ENCODE measurements at places on chromosomes 2 and 18. TPM values are rescaled to one million over a fixed set of nuclear protein-coding genes. Genes with fewer than 3 reads are reported as not detected.
A peak's percentile ranks its signal among the peaks of the same experiment; 100 is the strongest.

Gene IL36G
- 0.20 TPM for total RNA-seq

Gene CHRNA1
- 2.5 TPM for total RNA-seq

DNA sequence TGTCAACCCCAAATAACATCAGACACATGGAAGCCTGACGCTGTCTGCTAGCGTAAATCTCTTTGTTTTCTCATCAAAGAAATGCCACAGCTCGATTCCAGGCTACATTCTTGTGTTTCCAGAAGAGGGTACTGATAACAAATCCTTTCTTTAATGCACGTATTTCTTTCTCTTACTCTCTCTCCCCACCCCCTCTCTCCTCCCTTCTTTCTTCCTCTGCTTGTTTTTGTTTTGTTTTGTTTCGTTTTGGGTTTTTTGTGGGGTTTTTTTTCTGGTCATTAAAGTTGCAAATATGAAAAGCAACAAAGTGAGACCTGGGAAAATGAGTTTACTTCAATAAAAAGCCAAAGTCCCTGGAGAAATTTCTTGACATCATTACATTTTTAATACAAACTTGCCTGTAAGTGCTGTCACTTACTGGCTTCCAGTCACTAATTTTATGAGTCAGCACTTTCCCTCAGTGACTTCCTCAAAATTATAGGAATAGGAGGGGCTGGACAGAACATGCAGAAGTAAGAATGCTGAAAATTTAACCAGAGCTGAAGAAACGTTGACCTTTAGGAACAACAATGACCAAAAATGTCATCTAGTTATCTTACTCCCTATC lies 106.7 kb upstream of the NABP1 start:
- DNase-seq, result peak; percentile 29

- DNase-seq, result no peak
Measured at GRCh38 chr18:3075491-3075890, 62.5 kb upstream of the LPIN2 start.

DNA sequence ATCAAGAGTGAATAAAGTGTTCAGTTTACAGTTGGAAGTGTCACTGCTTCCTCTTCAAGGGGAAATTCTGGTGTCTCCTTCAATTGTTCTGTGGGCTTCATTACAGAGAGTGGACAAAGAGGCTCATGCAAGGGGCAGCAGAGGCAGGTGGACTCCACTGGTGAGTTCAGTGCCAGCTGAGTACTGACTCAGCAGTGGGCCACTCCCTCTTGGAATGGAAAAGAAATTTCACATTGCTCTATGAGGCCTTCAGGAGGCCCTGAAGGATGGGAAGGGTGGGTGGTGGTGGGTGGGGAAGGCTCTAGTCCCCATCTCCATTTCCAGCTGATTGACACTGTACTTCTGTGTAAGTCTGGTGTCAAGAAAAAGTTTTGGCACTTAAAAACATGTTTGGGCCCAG lies 66.4 kb downstream of the PRELID3A start:
- no peak for DNase-seq

GRCh38 chr2:149613704-149614103 lies 26.1 kb upstream of the MMADHC start:
- no peak for DNase-seq

- no peak for DNase-seq
Measured at GRCh38 chr2:180570864-180571263, 409.5 kb upstream of the UBE2E3 start.

GRCh38 chr2:202306034-202306433 lies 40.5 kb downstream of the NOP58 start:
- no peak for DNase-seq

GRCh38 chr2:153403940-153404339 lies 74.6 kb downstream of the RPRM start:
- no peak for DNase-seq

DNA sequence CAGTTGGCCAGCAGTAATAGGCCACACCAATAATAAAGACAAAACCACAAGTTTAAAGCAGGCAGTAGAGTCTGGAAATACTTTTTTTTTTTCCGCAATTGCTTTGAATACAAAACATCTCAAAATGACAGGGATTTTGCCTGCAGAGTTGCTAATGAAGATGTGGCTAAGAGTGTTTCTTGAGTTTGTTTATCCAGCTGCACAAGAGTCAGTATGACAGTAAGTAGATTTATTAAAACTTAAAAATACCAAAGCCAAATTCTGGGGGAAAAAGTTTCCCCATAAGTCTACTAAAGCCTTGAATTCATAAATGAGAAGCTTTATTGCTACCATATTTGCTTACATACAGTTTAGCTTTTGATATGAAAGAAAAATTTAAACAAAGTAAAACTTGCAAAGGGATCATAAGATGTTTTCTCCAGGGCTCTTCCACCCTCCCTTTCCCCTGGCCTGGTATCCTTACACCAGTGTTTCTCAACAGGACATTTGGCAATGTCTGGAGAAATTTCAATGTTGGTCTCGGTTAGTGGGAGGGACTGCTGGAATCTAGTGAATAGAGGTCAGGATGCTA lies 3.9 kb upstream of the DSEL start:
- no peak for DNase-seq

DNA sequence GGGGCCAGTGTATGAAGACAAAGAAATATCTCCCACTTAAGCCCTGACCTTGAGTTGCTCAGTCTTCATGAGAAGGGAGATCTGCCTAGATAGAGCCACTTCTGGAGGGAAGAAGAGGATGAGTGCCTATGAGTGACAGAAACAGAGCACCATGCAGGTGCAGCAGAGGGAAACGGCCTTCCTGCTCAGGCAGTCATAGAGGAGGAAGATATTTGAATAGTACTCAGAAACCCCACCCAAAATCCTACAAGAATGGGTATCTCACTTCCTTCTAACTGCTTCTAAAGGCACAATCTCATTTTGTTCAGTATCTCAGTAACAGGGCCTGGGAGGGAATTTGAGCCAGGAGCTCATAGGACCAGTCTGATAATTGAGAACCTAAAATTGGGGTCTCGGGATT lies 339.3 kb downstream of the ALK start:
- no peak for DNase-seq

Data from hepatocyte (in vitro differentiated cells).